ENCODE measurements at places on chromosomes 3 and 15. TPM values are rescaled to one million over a fixed set of nuclear protein-coding genes. Genes with fewer than 3 reads are reported as not detected.

- H3K27me3 ChIP-seq: no peaks in the 10 kb centered on the region
- DNase-seq: no peak
- no peak overlapping the region for H3K27ac ChIP-seq
- H3K4me3 ChIP-seq: no peak overlapping the region
- H3K4me1 ChIP-seq: no peaks in the 10 kb centered on the region
Observed at GRCh38 chr15:25060472-25060803, 105.7 kb downstream of the SNRPN start.

GRCh38 chr3:97823046-97824004 is 1.5 kb downstream of the CRYBG3 start:
- H3K4me3 ChIP-seq: peak overlapping the region; percentile 95
- DNase-seq: no peak
- peak overlapping the region; percentile 81 for H3K27ac ChIP-seq
- H3K4me1 ChIP-seq: peaks cover 38% of the 10 kb centered on the region

DNA sequence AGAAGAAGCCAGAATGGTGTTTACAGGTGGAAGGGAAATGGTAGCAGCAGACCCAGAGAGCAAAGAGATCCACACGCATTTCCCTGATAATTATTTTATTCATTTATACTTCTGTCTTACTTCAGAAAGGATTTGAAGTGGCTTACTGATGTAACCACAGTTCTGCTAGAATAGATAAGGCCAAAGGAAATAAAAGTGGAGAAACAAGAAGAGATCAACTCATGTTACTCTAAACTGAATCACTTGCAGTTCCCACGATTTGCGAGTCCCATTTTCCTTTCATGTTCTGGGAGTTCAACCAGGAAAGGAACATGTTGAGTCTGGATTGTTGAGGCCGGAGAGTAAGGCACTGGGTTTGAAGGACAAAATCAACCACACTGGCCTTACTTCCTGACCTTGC is 151.8 kb downstream of the MYRIP start:
- DNase-seq: no peak
- peaks cover 46% of the 10 kb centered on the region for H3K4me1 ChIP-seq
- no peaks in the 10 kb centered on the region for H3K27me3 ChIP-seq
- peak overlapping the region; percentile 30 for H3K27ac ChIP-seq

DNA sequence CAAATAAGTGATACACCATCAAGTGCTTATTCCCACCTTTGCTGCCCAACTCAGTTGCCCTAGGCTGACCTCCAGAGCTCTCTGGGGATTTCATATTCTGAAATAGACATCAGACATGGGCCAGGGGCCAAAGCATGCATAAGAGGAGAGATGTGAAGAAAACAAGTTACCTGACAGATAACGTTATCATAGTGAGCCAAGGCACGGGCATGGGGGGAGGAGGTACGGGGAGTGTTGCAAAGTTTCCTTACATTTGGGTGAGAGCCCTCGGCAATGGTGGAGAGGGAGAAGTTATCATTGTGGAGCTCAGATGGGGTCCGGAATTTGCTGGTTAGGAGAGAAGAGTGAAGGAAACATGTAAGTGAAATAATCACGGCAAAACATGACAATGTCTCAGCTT is 9.8 kb downstream of the CSPG5 start:
- DNase-seq: no peak
- H3K27me3 ChIP-seq: no peaks in the 10 kb centered on the region
- no peak overlapping the region for H3K4me3 ChIP-seq
- H3K36me3 ChIP-seq: no peaks in the 10 kb centered on the region
- H3K4me1 ChIP-seq: no peaks in the 10 kb centered on the region
- H3K27ac ChIP-seq: no peak overlapping the region

GRCh38 chr3:13172644-13173013 is 99.4 kb upstream of the IQSEC1 start:
- no peaks in the 10 kb centered on the region for H3K36me3 ChIP-seq
- H3K27ac ChIP-seq: no peak overlapping the region
- H3K4me3 ChIP-seq: no peak overlapping the region
- no peak for DNase-seq
- no peaks in the 10 kb centered on the region for H3K27me3 ChIP-seq

GRCh38 chr15:99702895-99703602 is 30.2 kb downstream of the LYSMD4 start:
- DNase-seq: no peak
- peaks cover 30% of the 10 kb centered on the region for H3K4me1 ChIP-seq
- H3K4me3 ChIP-seq: no peak overlapping the region
- H3K27ac ChIP-seq: peak overlapping the region; percentile 72

Gene CCDC54
- not detected for total RNA-seq

Data from esophagus muscularis mucosa (tissue), 4 donors.